Motor neuron (in vitro differentiated cells): ENCODE measurements at places on chromosomes 6 and 20.

DNA sequence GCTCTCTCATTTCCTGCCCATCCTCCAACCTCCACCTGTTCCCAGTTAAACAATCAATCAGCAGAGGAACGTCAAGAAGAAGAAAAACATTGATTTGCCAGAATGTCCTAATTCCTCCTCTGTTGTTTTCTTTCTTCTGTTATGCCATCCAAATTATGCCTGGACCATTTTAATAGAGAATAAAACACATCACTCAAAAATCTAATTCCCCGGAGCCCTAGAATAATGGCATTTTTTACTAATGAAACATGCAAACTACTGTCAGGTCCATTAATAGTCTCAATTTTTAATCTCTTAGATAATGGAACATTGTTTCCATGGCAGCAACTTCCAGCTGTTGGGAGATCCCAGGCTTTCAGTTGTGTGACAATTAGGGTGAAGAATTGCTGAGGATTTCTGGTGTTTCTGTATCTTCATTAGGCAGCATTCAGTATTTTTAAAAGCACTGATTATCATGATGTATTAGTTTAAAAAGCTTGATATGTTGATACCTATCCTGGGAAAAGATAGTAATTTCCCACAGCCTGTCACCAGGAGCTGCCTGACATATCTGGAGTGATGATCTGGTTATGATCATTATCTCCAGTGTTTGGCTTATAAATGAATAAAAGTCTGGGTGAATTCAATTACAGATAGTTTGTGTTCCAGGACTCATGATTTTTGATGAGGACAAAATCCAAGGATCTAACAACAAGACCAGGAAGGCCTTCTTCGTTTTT is 209.8 kb downstream of the TPBG start:
- no peak for ATAC-seq

DNA sequence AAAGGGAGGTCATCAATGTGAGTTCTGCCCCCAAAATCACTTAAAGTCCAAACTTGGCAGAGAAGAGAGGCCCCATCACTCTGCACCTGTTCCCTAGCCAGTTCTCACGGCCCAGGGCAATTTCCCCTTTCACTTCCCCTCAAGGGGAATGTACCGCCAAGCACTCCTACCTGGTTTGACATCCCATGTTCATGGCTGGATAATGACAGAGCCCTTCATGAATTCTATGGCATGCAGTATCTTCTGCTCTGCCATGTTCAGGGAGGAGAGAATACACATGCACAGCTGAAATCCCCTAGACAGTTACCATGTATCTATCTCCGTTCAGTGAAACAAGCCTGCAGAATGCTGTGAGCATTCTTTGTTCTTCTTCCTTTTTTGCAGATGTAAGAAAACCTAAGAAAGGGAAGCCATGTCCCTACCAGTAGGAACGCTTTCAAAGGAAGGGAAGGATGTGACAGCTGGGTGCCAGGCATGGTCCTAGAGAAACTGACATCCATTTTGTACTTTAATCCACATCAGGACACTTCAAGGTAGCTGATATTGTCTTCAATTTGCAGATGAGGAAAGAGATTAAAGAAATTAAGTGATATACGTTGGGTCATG is 79.8 kb upstream of the ARID1B start:
- no peak for ATAC-seq

DNA sequence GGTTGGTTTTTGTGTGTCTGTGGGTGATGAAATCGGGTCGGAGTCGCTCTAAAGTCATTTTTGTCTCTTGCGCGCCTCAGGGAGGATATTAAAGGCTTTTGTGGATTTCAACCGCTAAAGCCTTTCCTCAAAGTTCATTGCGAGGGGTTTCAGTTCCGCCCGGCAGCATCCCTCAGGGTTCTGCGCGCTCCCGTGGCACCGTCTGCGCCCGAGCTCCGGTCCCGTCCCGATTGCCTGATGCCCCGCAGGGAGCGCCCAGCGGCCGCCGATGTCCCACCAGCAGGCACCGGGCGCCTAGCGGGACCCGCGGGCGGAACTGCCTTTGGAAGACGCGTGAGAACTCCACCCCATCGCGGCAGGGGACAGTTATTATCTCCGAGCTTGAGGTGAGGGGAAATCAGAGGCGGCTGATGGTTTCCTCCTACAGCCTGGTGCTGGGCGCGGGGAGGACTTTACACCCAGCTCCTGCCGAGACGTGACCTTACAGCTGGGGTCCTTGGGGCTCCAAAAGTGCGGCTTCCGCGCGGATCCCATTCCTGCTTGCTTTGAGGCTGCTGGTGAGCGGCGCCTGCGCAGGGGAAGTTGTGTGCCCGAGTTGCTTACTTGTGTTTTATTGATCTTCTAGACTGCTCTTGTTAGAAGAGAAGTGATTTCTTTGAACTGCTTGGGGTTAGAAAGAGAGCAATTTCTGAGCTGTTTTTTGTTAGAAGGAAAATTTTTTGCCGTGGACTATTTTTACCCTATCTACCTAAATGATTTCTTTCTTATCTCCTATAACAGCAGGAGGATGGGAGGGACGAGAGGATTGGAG is 27.1 kb downstream of the ULBP1 start:
- ATAC-seq: peak; percentile 67

DNA sequence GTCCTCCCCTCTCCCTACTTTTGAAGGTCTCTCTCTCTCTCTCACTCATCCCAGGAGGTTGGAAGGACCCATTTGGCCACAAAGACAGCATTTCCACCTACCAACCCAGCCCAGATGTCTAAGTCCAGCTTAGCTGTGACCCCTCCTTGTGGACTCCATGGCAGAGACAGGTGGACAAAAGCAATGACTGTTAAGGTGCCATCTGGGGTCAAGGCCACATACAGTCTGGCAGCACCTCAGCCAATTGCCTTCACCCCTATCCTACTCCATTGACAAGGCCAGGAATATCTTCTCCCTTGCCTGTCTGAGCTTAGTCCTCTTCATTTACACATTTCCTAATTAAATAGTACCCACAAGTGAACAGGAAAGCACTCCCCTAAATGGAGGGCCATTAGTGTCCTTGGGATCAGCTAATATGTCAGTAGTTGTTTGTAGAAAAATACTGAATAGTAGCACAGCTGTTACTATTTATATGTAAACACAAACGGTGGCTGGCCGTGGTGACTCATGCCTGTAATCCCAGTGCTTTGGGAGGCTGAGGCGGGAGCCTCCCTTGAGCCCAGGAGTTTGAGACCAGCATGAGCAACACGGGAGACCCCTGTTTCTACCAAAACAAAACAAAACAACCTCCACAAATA is 28.8 kb downstream of the GCM1 start:
- peak; percentile 78 for ATAC-seq

DNA sequence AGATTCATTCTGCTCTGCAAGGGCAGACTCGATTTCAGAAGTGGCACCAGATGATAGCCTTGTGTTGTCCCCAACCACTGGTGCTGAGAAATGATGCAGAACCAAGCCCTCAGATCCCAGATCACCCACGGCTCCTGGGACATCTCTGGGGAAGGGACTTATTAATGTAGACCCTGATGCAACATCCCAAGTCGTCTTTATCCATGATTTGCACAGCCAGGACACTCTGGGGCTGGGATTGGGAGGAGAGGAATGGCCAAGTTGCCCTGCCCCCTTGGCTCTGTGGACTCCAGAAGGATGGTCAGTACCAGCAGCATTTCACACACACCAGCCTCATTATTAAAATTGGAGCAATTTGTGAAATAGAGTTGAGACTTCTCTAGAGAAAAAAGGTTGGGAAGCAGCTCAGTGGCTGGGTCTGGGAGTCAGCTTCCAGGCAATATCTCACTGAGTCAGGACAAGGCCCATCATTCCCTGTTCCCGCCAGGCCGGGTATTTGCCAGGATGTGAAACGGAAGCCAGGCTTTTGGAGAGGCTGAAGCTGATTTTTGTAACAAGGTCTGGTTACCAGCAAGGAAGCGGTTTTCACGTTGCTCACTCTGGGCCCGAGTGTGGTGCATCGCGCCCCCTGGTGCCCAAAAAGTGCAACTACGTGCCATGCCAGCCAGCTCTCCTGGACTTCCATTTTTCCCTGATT is 67.4 kb downstream of the ZBTB2 start:
- ATAC-seq: peak; percentile 73

GRCh38 chr20:14888134-14888533 is 550.7 kb upstream of the FLRT3 start:
- no peak for ATAC-seq
